Renal pelvis (tissue), 12 donors: ENCODE measurements at places on chromosomes 6 and 20. TPM values are rescaled to one million over a fixed set of nuclear protein-coding genes. Genes with fewer than 3 reads are reported as not detected.

Gene TRIM10
- polyA plus RNA-seq: 0.52 TPM

Gene MCHR2
- not detected for polyA plus RNA-seq

Gene HSPA12B
- 15.7 TPM for polyA plus RNA-seq

Gene ZBTB12
- 27.7 TPM for polyA plus RNA-seq

DNA sequence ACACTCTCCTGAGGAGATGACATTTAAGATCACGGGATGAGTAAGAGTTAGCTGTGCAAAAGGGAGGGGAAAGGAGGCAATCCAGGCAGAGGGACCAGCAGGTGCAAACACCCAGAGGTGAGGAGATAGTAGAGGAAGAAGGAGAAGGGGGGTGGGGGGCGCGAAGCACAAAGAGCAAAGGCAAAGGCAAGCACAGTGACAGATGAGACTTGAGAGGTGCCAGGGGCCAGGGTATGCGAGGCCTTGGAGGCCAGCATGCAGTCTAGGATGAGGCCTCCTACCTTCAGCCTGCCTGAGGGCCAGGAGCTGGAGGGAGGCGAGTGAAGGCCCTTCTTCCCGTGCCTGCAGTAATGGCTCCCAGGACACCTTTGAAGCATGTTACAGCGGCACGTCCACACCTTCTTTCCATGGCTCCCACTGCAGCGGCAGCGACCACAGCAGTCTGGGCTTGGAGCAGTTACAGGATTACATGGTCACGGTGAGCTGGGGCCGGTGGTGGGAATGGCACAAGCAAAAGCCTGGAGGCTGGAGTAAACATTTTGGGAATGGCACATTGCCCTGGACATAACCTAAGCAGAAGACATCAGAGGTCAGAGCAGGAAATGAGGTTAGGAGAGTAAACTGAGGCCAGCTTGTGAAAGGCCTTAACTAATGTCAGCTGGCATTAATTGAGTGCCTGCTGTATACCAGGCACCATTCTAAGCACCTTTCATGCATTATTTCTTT is 18.6 kb downstream of the CCM2L start:
- DNase-seq: peak; percentile 50

DNA sequence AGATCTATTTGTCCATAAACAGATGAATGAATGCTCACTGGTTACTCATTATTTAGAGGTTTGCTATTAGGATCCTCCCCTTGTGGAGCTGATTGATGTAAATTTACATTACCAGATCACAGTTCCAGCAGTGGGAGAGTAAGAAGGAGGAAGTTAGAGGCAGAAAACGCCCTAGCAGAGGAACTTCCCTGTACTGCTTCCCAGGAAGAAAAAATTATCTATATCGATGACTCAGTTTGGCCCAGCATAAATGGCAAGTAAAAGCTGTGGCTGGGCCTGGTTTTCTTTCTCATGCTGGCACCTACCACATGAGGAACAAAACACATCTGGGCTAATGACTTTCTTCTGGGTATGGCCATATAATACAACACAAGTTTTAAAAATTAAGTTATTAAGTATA is 35.7 kb downstream of the DNAAF9 start:
- DNase-seq: no peak

GRCh38 chr6:41571021-41571780 is 25.0 kb downstream of the FOXP4 start:
- DNase-seq: no peak

DNA sequence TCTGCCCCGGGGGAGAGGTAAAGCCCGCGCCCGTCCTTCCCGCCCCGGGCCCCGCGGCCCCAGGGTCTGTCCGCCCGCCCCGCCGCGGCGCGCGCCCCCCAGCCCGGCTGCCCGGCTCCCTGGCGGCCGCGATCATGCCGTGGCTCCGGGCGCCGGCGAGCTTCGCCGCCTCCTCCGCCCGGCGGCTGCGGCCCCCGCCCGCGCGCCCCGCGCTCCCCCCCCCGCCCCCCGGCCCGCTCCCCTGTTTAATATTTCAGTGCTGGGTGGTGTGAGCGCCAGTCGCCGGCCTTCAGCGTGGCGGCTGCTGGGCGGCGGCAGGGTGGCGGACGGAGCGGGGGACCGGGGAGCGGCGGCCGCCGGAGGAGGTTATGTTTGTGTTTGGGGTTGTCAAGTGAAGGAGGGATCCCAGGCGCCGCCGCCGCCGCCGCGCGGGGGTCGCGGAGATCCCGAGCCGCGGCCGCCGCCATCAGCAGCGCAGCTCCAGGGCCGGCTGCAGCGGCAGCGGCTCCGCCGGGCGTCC is at the start of gene HIVEP1:
Gene HIVEP1, plus strand, starts transcription at position 275 of the 520 bp plus-strand sequence. CDS start 3,317 bp downstream, outside the sequence.
- no peak for DNase-seq

DNA sequence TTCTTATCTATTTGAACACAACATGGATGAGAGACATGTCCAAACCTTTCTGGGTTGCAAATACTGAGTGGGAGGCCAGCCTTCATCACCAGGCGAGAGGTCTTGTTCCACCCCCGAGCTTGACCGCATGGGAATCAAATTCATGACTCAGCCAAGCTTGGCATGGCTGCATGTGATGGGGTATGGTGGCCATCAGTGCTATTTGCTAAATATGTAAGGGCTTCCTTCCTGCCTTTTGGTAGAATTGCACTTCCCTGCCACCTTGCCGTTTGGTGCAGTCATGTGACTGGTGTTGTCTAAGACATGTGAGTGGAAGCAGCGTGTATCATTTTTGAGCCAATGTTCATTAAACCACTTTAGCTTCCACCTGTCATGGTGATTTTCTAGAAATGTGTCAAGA is 508.9 kb upstream of the SULF2 start:
- DNase-seq: no peak

DNA sequence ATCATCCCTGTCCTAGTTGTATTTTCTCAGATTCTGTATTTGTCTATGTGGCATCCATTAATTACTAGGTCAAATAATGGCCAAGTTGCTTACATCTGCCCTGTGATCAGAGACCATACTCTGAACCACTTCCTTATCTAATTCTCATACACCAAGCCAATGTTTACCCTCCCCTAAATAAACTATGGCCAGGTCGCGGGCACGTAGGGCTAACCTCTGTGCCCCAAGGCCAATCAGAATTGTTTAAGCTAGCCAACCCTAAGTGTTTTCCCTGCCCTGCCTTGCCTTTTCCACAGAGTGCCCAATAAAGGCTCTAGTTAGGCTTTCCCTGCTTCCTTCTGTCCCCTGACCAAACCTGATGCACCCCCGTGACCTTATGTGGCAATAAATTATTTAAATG is 2.8 kb upstream of the CALHM4 start:
- no peak for DNase-seq
